ENCODE measurements at places on chromosomes 5 and 9.

DNA sequence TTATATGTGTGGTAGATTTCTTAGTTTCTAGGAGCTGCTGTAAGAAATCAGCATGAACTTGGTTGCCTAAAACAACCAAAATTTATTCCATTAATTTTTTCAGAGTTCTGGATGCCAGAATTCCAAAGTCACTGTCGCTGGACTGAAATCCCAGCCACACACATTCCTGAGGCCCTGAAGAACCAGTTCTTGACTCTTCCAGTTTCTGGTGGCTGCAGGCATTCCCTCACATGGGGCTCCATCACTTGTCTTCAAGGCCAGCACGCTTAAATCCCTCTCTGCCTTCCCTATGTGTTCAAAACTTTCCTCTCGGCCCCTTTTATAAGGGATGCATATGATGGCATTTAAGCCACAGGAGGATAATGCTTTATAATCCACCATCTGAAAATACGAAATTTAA is 1237.5 kb upstream of the CDH9 start:
- no peak for DNase-seq

DNA sequence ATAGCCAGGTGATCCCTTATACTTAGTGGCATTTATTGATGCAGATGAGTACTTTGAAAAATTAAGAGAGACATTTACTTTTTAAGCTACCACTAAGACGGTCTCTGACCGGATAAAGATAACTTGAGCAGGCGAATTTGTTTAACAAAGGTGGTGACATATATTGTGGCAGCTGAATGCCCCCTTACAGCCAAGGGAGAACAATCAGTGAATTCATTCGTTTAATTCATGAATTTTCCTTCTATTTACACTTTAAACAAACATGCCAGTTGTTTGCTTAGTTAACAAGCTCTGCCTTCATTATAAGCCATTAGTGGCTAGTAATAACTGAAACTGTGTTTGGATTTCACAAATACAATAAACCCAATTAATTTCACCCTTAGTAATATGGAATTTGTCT is 187.1 kb downstream of the AOPEP start:
- DNase-seq: no peak

GRCh38 chr5:136137497-136138220 is 5.0 kb downstream of the SMAD5 start:
- DNase-seq: no peak

DNA sequence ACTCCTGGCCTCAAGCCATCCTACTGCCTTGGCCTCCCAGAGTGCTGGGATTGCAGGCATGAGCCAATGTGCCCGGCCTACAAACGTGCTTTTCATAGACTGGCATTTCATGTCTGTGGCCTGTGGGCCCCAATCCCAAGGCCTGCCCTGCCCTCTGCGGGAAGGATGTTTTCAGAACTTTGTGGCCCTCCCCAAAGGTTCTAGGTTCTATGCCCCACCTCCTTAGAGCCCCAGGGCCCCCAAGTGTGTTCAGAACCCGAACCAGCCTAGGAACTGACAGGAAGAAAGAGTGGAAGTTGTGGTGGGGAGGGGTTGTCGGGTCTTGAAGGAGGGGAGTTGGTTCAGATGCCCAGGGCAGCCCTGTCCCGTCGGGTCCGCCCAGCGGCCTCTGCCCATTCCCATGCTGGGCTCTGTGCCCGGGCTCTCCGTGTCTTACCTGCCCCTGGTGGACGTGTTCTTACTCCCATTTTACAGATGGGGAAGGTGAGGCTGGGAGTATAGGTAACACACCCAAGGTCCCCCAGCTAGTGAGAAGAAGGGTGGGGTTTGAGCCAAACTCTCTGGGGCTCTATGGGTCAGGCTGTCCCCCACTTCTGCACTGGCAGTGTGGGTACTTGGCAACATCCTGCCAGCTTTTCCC is 175.8 kb upstream of the IER5L start:
- no peak for DNase-seq

GRCh38 chr9:130026583-130027340 is 16.2 kb downstream of the FNBP1 start:
- no peak for DNase-seq

GRCh38 chr5:68032216-68032762 is 183.3 kb upstream of the PIK3R1 start:
- DNase-seq: no peak

DNA sequence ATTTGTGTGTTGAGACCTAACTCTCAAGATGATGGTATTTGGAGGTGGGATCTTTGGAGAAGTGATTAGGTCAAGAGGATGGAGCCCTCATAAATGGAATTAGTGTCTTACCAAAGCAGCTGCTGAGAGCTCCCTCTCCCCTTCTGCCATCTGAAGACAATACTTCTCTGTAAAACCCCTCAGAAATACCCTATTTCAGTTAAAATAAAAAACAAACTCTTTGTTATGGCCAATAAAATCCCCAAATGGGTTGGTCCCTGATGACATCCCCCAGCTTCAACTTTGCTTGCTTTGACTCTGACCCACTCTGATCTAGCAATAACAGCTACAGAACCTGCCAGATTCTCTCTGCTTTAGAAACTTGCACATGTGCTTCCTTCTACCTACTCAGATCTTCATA is 100.9 kb downstream of the SNCAIP start:
- no peak for DNase-seq

- no peak for DNase-seq
Observed at GRCh38 chr5:178488696-178489095, 101.5 kb downstream of the COL23A1 start.

DNA sequence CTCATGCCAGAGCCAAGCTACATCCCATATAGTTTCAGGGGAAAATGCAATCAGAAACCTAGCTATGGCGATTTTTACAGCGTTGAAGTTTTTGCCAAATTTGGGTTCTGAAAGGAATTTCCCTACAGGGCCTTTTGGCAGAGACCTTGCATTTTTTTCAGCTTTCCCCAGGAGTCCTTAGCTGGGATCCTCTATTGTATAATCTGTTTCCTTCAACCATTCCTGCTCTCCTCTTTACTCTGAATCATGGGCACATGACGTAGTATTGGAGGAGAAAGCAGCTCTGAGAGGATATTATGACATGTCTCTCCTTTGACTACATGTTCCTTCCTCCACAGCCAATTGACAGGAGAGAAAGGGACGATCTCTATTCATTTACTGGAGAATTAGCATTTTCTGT is 118.5 kb upstream of the ERCC6L2 start:
- no peak for DNase-seq

DNA sequence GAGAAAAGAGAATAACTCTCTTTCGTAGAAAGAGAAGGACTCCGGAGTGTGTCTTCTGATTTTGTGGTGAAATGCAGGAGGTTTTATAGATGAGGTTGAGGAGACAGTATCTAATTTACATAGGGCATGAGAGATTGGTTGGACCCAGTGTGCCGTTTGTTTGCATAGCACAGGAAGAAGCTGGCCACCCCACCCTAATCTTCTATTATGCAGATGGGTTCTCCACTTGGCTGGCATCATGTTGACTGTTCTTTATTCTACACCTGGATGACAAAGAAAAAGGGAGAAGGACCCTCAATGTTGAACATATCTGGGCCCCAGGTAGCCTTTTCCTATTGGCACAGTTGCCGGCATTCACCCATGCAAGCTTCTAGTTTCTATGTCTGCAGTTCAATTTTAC is 23.2 kb upstream of the MINAR2 start:
- no peak for DNase-seq

GRCh38 chr9:136805207-136805740 is 2.5 kb upstream of the RABL6 start:
- no peak for DNase-seq

DNA sequence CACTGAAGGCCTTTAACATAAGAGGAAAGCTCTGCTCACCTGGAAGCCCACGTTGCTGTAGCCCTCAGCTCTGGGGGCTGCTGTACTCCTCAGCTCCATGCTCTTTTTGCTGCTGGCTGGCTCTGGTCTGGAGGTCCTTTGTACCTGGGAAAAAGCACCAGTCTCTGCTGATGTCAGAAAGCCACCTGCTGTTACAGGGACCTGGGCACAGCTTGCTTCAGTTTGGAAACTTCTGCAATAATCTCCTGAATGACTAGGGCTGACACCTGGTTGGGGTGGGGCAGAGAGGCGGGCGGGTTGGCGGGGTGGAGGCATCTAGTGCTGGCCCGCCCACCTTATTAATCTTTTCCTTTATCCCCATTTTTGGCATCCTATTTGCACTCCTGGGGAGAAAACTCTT is at the start of gene SLC28A3:
Gene SLC28A3, minus strand, starts transcription at position 224 of the 400 bp plus-strand sequence. Its CDS starts 125 bp downstream, at position 99.
- DNase-seq: no peak

- DNase-seq: no peak
Observed at GRCh38 chr5:4203146-4203545, 607.5 kb downstream of the IRX1 start.

GRCh38 chr9:115114084-115114483 is 3.9 kb downstream of the TNC start:
- no peak for DNase-seq

- DNase-seq: no peak
Observed at GRCh38 chr5:172699999-172700364, 58.9 kb downstream of the NEURL1B start.

- DNase-seq: no peak
Observed at GRCh38 chr5:132504746-132505145, 14.2 kb upstream of the IRF1 start.

DNA sequence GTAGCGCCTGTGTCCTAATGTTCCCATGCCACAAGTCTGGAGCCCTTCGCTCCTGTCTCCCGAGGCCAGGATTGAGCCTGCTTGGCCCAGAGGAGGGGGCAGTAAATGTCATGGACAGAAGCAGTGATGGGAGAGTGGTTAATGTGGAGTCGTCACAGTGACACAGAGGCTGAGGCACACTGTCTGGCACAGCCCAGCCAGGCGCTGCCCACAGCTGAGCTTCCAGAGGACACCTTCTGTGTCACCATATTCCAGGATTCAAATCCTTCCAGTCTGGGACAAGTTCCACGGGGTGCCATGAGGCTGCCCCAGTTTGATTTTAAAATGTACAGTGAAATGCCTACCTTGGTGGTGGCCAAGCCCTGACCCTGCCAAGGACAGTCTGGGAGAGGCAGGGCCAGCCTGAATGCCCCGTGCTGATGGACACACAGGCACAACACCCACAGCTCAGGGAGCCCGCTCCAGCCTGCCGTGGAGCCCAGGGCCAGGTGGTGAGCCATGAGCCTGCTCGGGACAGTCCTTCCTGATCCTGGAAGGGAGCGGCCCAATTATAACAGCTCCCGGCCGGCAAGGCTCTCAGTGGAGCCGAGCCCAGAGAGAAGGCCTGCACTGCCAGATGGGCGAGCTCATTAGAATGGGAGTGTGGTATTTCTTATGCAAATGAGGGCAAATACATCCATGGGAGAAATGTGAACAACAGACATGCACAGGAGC is 99.1 kb upstream of the RUFY1 start:
- no peak for DNase-seq

- DNase-seq: no peak
Observed at GRCh38 chr5:138725153-138725817, 27.9 kb upstream of the CTNNA1 start.

GRCh38 chr5:142360051-142360498 is 35.3 kb upstream of the SPRY4 start:
- no peak for DNase-seq

- DNase-seq: peak; percentile 38
Observed at GRCh38 chr5:54673523-54674225, 156.1 kb downstream of the SNX18 start.

DNA sequence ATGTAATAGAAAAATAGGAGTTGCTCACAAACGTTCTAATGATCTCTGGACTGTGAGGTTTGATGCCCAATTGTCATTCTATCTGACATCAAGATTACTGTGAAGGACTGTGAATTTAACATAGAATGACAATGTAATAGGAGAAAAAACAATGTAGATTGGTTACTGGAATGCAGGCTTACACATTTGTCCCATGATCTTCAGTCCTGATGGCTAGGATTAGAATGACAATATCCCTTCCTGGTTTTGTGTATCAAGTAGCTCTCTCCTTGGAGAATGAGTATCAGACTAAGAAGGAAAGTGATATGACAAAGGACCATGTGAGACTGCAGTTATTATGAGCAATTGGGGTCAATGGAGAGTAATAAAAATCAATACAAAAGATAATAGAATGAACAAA is 862.2 kb upstream of the C9orf72 start:
- no peak for DNase-seq

- DNase-seq: no peak
Observed at GRCh38 chr9:92138157-92138959, 23.1 kb upstream of the SPTLC1 start.

- DNase-seq: no peak
Observed at GRCh38 chr5:84218546-84218945, 166.1 kb downstream of the EDIL3 start.

DNA sequence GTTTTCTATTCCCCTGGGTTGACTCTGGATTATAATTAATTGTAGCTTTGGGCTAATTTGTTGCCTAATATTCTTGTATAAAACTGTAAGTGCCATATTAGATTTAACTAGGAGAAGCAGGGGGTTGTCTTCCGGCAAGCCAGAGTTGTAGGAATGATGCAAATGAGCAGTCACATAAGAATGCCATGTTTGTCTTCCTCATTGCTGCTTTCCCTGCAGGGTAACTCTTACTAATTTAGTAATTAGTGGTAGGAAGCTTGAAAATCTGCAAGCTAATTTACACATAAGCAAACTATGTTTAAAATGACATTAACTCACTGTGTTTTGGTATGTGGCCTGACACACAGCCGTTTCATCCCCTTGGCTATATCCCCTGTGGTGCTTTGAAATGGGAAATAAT is 527.8 kb downstream of the KCTD16 start:
- no peak for DNase-seq

DNA sequence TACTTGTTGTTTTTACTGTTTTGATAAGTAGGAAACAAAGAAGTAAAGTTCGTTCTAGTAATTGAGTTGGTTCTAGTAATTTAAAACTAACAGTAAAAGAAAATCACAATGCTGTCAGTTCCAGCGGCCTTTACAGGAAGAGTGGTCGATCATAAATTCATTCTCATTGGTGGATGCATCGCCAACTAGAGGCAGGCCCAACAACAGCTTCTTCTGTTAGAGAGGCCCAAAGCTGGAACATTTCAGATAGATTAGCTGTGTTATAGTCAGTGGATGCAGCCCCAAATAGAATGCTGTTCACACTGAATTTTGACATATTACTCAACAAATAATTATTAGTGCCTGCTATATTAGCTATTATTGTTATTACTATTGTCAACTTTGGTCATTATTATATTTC is 80.8 kb downstream of the ARRDC3 start:
- no peak for DNase-seq

DNA sequence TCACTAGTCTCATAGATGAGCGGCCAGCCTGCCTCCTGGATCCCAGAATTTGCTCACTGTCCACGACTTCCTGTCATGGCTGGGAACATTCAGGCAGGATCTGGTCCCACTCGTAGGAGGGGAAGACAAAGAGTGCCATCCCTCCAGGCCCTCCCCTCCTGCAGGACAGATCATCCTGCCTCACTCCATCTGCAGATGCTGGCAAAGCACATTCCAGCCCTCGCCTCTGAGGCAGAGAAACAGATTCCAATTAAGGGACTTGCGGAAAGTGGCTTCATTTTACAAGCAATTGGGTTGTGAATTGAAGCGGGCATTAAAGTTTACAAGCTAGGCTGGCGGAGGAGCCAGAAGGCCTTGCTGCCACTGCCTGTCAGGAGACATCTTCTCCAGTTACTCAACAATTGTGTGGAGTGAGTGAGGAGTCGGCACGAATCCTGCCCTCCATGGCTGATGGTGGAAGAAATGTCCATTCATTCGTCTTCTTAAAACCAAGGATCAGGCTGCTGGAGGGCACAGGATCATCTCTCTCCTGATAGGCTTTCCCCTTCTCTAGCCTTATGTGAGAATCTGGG is 41.8 kb upstream of the KCNMB1 start:
- no peak for DNase-seq

- no peak for DNase-seq
Observed at GRCh38 chr9:126664900-126665643, 51.3 kb downstream of the LMX1B start.

GRCh38 chr5:9924614-9925013 is 294.5 kb upstream of the TAS2R1 start:
- DNase-seq: peak; percentile 35

- DNase-seq: no peak
Observed at GRCh38 chr5:123545506-123545905, 33.5 kb downstream of the CSNK1G3 start.

Data from GM12864 (cell line).